ENCODE measurements at places on chromosomes 4 and X. TPM values are rescaled to one million over a fixed set of nuclear protein-coding genes. Genes with fewer than 3 reads are reported as not detected.

The KDR gene
- 0.12 TPM for total RNA-seq

The ETDA gene
- not detected for total RNA-seq

The ANXA3 gene
- 4.7 TPM for total RNA-seq

The GRIA3 gene
- total RNA-seq = 69.1 TPM

The TKTL2 gene
- total RNA-seq = not detected

The VEGFC gene
- total RNA-seq = 24.7 TPM

The USP26 gene
- not detected for total RNA-seq

The PDE6B gene
- not detected for total RNA-seq

The CYLC1 gene
- total RNA-seq = not detected

The AFP gene
- not detected for total RNA-seq

The ARMCX1 gene
- 56.1 TPM for total RNA-seq

The GLUD2 gene
- total RNA-seq = 2.9 TPM
